Activated T-cell treated with anti-CD3 and anti-CD28 coated beads for 1 hour (primary cell): ENCODE measurements at places on chromosomes 12 and 14.

- no peak for DNase-seq
Measured at GRCh38 chr14:82710267-82710841, 1176.7 kb upstream of the SEL1L start.

- DNase-seq = no peak
Measured at GRCh38 chr14:88563845-88564244, 1.0 kb downstream of the ZC3H14 start.

- no peak for DNase-seq
Measured at GRCh38 chr12:10289005-10289754, 18.5 kb upstream of the KLRD1 start.

- no peak for DNase-seq
Measured at GRCh38 chr12:131072451-131073230, 118.9 kb downstream of the ADGRD1 start.

DNA sequence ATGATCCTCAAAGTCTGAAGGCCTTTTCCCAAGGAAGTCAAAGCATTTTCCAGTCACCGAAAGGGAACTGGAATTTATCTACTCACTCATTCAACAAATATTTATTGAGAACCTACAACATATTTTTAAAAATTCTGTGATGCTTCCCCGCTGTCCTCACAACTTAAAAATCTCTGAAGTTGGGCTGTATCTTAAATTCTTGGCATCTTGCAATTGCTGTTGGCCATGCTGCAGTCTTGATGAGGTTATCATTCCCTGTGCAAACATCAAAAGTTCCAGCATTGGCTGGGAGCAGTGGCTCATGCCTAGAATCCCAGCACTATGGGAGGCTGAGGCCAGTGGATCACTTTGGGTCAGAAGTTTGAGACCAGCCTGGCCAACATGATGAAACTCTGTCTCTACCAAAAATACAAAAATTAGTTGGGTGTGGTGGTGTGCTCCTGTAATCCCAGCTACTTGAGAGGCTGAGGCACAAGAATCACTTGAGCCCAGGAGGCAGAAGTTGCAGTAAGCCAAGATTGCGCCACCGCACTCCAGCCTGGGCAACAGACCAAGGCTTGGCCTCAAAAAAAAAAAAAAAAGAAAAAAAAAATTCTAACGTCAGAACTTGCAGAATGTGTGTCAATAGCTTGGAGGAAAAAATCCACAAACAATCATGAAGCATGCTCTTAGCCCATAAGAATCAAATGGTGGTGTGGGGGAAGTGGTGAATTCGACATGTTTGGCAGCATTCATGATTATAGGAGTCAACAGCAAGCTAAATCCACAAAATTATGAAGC, 34.9 kb downstream of the CCDC177 start:
- DNase-seq = no peak

DNA sequence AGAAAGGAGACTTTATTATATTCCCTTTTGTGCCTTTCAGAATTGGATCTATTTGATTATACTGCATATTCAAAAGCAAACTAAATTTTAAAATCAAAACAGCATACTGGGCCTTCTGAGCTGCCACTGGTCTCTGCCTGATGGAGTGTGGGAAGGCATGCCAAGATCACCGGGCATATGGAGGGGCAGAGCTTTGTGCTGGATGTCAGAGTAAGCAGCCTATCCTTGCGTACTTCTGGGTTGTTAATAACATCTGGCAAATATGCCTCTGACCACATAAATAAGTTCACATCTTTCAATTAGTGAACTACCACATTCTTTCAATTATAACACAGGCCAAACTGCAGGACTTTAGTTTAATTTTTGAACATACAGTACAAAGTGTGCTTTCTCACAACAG, 18.3 kb downstream of the MLH3 start:
- no peak for DNase-seq

DNA sequence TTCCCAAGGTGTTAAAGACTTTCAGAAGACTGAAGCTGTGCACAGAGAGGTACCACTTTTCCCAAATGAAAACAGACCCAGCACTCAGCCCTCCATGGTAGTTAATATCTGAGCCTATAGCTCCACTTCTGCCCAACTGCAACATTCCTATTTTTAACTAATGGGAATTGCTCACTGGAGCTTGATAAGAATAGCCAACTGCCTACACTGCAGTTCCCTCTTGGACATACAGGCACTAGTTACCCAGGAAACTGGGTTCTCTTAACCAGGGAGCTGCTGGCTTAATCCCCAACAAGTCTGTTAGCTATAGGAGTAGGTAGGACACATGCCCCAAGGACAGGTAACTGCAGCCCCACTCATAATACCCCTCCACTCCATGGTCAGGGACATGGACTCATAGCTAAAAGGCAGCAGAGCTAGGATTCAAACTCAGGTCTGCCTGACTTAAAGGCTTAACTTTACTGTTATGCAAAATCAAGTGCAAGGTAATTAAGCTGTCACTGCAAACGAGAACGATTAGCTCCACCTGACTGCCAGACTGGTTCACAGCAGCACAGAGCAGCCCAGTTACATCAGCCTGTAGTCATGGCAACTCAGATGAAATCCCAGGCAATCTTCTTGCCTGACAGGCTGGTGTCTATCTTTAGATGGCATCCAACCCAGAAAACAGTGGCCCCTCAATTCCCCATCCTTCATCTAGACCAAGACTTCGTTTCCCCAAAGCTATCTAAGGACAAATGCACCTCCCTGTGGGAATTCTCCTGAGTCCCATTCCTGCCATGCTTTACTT, 77.1 kb upstream of the ACTN1 start:
- DNase-seq = no peak

DNA sequence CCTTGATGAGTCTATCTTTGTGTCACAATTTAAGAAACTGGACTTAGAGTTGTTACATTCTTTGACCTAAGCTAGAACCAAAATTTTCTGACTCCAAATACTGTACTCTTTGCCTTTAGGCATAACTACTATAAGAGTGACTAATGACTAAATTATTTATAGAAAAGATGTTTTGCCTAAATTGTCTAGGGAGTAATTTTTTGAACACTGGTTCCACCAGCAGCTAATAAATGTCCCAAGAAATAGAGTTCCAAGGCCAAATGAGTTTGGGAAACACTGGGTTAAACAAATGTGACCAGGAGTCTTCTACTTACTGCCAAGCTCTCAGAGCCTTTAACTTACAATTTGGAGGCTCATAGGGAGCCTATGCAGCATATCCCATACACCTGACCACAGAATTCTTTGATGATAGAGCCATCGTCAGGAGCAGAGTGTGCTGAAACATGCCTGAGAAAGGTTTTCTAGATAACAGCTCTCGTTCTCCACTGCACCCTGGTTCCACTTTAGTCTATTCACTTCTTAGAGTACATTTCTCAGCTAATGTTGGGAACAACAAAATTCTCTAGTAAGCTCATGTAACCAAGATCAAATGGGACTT, 215.9 kb upstream of the HMGA2 start:
- DNase-seq = no peak

DNA sequence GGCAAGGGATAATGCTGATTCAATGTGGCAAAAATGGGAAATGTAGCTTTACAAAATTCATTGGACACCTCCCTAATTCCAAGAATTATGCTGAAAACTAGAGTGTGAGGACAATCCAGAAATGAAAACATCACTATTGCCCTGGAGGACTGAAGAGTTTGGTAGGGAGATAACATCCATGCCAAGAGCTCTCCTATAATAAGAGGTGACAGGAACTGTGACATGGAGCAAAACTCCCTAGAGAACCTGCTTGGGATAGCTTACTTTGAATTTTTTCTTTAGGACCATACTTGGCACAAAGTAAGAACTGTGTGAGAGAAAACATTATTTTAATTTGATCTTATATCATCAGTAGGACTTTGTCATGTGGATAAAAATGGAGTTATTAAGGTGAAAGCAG, 48.9 kb downstream of the STON2 start:
- no peak for DNase-seq

GRCh38 chr14:30332374-30332773, 226.6 kb upstream of the G2E3 start:
- DNase-seq = no peak

DNA sequence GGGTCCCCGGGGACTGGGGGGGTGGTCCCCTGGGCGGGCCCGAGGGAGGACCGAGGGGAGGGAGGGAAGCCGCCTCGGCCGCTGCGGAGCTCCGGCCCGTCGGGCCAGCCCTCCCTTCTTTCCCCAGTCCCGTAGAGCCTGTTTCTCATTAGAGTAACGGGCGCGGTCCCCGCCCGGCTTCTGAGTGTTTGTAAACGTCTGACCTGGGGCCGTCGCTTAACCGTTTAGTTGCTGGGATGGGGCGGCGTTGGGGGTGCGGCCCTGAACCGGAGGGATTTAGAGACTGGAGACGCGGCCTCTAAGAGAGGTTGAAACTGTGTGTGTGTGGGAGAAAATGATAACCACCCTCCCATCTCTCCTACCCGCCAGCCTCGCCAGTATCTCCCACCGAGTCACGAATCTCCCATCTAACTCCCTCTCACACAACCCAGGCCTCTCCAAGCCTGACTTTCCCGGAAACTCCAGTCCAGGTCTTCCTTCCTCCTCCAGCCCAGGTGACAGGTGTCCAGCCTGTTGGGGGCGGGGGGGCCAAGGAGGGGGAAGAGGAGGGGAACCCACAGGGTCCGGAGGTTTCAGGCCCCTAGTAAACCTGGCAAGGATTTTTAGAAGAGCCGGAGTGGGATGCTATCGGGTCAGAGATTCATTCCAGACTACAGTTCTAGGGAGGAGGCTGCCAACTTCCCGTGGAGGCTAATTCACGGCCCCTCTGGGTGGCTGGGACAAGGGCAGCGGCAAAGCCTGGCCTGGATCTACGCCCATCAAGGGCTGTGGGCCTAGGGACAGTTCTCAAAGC, 1.1 kb upstream of the NFATC4 start:
- DNase-seq = no peak

DNA sequence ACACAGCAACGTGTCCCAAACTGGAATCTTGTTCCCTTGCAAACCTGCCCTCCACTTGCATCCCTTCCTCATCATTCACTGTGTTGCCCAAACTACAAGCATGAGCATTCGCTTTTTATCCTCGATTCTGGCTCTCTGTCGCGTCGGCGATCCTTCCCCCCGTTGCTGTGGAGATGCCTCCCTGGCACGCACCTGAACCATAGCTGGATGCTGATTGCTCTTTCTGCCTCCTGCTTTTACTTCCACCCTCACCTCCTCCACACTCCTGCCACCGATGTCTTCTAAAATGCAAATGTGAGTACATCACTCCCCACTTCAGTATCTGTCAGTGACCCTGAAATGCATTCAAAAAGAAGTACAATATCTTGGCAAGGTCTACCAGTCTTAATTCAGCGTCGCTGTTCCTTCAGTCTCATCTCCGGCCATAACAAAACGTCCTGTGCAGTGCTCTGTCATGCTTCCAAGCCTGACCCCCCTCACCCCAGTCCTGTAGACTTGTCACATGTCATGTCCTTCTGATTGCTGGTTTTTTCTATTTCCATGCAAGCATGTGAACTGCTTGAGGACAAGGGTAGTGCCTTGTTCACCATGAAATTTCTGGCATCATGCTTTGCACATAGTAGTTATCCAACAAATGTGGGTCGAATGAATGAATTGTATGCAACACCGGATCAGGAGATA, 2.5 kb upstream of the PPP2R5C start:
- DNase-seq = no peak

GRCh38 chr12:13100605-13100881, 2.9 kb downstream of the GSG1 start:
- DNase-seq = no peak

GRCh38 chr14:96058576-96059200, 19.5 kb downstream of the C14orf132 start:
- no peak for DNase-seq

DNA sequence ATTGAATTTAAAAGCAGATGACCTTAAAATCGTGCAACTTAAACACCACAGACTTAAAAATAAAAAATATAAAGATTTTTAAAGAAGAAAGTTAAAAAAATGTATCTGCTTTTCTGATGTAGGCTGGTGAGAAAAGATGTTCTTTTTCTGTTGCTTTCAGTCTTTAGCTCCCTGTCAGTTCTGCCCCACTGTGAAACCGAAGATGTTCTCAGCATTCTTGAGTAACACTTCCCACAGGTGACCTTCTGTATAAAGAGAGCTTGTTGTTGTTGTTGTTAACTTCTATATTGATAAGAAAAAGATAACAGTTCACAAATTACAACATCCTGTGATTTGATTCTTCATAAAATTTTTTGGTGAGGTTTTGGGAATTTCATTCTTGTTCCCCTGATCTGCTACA, 377.9 kb upstream of the RGS6 start:
- DNase-seq = no peak

- no peak for DNase-seq
Measured at GRCh38 chr14:99461411-99462085, 19.1 kb downstream of the SETD3 start.

- no peak for DNase-seq
Measured at GRCh38 chr14:86346818-86347384, 817.0 kb downstream of the FLRT2 start.

- DNase-seq = no peak
Measured at GRCh38 chr14:89042021-89042420, 217.6 kb downstream of the TTC8 start.

GRCh38 chr12:13875744-13876143, 105.7 kb downstream of the GRIN2B start:
- DNase-seq = no peak

- DNase-seq = no peak
Measured at GRCh38 chr12:2449586-2449985, 345.2 kb upstream of the FKBP4 start.

- DNase-seq = no peak
Measured at GRCh38 chr12:108583991-108584390, 13.9 kb downstream of the TMEM119 start.

- DNase-seq = no peak
Measured at GRCh38 chr12:8038659-8039114, 6.2 kb downstream of the FOXJ2 start.

DNA sequence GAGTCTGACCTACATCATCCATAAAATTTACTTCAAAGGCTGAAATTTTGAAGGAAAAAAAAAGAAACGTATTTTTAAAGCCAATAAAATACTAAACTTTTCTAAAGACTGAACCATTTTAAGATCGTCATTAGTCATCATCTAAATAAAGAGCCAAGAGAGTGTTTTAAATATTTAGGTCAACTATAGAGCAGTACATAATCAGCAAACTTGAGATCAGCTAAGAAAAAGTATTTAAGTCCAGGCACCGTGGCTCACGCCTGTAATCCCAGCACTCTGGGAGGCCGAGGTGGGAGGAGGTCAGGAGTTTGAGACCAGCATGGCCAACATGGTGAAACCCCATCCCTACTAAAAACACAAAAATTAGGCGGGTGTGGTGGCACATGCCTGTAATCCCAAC, 35.5 kb downstream of the HECTD1 start:
- DNase-seq = no peak
